ENCODE measurements at places on chromosomes 1 and 21.
A peak's percentile ranks its signal among the peaks of the same experiment; 100 is the strongest.

DNA sequence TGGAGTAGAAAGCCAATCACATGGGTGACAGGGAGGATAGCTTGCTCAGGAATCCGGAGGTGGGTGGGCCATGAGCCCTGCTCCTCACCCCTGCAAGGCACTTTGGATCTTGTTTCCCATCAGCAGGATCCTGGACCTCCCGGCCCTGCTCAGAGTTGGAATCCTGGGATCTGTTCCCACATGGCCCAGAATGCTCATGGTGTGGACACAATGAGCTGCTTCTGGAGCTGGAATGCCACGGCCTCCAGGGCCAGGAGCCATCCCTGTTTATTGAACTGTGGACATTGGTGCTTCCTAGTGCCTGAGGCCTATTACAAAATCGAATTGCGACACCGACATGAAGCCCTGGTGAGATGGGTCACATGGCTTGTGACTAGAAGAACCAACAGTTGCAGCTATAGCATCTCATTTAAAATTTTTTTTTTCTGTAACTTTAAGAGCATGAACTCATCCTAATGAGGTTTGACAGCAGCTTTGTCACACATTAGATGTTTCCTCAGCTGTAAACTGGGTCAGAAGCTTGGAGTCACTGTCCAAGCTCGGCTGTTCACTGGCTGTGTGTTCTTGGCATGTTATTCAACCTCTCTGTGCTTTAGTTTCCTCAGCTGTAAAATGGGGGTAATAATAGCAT, 40.4 kb upstream of the GOLT1A start:
- DNase-seq = no peak

DNA sequence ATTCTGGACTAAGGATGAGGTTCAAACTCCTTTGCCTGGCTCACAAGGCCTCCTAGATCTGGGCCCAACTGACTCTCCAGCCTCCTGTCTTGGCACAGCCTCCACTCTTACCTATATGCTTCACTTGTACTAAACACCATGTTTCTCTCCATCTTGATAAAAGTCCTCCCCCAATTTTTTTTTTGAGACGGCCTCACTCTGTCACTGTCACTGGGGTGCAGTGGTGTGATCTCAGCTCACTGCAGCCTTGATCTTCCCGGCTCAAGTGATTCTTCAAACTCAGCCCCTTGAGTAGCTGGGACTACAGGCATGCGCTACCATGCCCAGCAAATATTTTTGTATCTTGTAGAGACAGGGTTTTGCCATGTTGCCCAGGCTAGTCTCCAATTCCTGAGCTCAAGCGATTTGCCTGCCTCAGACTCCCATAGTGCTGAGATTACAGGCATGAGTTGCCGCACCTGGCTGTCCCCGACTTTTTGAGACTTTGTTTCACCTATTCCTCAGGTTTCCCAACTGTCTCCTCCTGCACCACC, 39.7 kb downstream of the CD34 start:
- no peak for DNase-seq

DNA sequence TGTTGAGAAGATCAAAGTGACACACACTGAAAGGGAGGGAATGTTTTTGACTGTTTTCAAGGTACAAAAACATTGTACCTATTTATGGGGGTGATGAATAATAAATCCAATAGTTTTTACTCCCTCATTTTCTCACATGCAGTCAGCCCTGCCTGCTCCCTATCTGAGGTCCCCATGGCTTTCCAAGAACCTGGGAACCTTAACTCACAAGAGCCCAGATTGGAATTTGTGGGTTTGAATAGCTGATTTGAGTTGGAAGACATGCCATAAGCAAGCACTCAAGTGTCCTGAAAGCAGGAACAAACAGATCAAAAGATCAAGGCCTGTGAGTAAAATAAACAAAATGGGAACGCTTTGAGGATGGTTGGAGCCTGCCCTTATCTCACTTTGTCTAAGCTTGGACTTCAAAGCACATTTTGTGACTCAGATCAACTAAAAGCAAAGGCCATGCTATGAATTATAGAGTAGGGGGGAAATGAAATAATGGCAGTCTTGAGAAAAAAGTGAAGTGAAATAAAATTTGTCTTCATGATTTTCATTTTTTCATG, 136.6 kb downstream of the LYPLAL1 start:
- peak; percentile 47 for DNase-seq

GRCh38 chr1:109821221-109821669, 57.5 kb upstream of the EPS8L3 start:
- peak; percentile 94 for DNase-seq

DNA sequence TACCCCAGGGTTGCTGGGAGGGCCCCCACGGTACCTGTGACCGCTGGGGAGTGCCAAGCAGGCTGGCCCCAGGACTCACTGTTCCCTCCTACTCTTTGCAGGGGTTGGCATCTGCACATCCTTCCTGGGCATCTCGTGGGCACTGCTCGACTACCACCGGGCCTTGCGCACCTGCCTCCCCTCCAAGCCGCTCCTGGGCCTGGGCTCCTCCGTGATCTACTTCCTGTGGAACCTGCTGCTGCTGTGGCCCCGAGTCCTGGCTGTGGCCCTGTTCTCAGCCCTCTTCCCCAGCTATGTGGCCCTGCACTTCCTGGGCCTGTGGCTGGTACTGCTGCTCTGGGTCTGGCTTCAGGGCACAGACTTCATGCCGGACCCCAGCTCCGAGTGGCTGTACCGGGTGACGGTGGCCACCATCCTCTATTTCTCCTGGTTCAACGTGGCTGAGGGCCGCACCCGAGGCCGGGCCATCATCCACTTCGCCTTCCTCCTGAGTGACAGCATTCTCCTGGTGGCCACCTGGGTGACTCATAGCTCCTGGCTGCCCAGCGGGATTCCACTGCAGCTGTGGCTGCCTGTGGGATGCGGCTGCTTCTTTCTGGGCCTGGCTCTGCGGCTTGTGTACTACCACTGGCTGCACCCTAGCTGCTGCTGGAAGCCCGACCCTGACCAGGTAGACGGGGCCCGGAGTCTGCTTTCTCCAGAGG, 6.8 kb downstream of the XKR8 start:
- DNase-seq = peak; percentile 52

DNA sequence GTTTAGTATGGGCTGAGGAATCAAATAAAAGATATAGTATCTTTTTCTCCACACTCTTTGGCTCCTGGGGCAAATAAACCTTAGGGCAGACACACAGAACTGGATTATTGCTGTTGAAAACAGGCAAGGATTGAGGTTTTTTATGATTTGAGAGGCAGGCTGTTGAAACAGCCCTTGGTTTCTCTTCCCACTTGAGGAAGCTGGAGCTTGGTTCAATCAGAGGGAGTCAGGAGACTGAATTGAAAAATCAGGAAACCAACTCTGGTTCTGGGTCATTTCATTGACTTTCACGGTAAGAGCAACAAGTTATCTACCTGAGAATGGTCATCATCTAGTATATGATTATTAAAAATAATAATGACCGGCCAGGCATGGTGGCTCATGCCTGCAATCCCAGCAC, 108.4 kb downstream of the CNIH3 start:
- DNase-seq = no peak
